Fibroblast of skin of back (primary cell): ENCODE measurements at places on chromosomes 12 and 14.

- DNase-seq: no peak
These were observed 703 bp downstream of the TMED10 start for GRCh38 chr14:75175677-75176141.

DNA sequence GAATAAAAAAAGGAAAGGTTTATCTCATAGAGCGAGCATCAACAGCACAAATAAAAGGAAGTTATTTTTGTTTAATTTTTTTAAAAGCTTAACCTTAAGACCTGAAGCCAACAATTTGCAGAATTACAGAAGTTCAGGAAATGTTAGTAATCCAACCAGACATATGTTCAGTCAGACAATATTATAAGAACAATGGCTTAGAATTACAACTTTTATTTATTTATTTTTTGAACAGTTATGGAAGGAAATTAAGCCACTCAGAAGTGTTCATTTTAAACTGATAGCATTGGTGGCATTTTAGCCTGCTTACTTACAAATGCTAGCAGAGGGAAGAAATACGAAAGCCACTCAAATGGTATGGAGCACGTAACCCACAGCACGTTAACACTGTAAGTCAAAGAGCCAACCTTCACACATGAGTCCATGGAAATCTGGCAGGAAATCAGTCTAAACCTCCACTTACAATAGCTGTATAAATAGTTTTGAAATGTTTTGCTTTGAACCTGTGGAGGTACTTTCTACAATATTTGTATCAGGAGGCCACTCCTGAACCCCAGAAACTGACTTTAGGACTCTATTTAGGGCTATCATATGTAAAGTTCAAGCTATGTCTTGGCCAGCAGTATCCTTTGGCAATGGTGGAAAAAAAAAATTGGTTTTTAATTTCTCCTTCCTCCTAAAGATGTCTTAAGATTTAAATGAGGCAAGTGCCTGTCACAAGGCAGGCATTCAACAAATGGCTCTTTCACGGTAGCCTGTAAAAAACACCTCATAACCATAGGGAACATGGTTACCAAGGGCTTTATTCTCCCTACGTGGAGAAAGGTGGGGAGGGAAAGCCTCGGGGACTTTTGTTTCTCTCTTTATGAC, 102.3 kb downstream of the ITPR2 start:
- DNase-seq: no peak

DNA sequence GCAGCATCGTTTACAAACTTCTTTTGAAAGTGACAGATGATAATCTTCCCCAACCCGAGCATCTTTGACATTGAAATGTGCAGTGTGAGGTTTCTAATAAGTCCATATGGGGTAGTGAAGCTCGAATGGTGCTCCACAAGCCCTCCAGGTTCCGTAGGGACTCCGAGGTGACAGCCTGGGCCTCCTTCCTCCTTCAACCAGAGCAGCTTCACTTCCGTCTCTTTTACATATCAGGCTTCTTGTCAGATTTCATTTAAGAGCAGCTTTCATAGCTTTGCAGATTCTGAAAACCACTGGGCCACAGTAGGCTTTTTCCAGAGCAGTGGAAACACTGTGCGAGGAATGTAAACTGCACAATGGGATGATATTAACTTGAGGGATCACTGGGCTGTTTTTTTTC, 103.6 kb upstream of the CPM start:
- DNase-seq: no peak

DNA sequence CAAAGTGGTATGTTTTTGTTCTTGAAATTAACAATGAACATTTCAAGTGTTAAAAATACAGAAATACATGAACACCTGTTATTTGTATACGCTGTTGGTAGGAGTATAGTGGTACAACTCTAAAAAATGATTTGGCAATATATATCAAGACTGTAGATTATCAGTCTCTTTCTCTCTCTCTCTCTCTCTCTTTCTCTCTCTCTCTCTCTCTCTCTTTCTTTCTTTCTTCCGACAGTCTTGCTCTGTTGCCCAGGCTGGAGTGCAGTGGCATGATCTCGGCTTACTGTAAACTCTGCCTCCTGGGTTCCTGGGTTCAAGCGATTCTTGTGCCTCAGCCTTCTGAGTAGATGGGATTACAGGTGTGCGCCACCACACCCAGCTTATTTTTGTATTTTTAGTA, 12.6 kb downstream of the HEBP1 start:
- DNase-seq: no peak

DNA sequence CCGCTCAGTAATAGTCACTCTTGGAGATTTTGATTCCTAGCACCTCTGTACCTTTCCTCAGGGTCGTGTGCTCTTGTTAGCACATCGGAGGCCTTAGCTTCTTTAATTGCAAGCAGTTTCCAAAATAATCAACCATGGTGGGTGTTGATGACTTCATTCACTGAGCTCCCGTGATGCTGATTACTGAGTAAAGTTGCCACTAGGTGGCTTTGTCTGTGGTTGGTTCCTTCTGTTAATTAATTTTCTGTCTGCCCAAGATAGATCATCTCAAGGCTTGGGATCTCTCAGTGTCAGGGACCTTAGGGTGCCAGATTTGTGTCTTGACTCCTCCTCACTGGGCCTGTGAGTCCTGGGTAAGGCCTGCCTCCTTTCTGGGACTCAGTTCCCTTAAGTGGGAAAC, 54.3 kb downstream of the PTPN11 start:
- DNase-seq: no peak

DNA sequence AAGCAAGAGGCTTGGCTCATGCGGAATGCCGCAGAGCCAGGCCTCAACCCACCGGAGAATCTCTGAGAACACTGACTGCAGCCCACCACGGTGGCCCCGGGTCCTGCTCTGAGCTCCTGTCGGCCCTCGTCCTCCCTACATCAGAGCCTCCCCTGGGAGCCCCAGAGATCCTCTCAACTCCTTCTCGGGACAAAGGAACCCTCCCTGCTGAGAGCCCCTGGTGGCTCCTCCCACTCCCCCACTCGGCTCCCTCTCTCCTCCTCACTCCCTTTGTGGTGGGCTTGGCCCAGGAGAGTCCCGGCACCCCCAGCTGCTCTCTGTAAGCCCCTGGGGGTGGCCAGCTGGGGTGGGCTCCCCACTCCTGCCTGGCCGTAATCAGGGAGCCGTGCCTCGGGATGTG, 11.1 kb upstream of the INF2 start:
- DNase-seq: peak; percentile 70

- no peak for DNase-seq
These were observed 4.0 kb upstream of the DIO3 start for GRCh38 chr14:101557321-101557695.

DNA sequence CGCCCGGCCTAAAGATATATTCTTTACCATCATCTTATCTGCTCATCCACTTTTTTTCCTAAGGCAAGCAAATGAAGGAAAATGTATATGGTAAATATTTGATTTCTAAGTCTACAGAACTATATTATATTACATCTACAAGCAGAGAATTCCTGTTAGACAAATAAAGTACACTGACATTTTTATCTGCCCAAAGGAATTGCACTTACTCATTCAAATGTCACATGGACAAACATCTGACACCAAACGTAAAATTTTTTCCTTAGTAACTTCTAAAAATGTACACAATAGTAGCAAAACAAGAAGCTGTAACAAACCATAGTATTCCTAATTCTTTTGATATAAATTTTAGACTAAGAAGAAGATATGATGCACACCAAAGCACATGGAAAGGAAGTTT, 51.0 kb downstream of the SPPL3 start:
- DNase-seq: peak; percentile 51

GRCh38 chr14:29913566-29913965, 14.1 kb downstream of the PRKD1 start:
- DNase-seq: peak; percentile 9
